NCI-H2029 (cell line): ENCODE measurements at places on chromosomes 1 and 21.

GRCh38 chr1:236508593-236509027 is 15.2 kb upstream of the LGALS8 start:
- no peak for DNase-seq

DNA sequence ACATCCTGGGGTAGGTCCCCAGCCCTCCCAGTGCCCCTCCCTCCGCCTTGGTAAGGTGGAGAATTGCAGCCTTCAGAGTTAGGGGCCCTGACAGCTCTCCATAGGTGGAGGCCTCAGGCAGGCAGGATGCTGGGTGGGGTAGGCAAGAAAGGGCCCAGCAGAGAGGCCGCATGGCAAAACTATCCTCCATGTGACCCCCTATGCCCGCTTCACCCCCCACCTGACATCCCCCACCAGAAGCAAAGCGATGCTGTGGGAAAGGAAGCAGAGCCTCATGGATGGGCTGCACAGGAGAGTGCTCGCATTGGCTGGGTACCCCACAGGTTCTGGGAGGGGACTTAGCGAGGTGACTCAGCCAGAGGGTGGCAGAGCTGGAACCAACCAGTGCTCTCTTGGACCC is 1.6 kb downstream of the S100A9 start:
- DNase-seq, result no peak

DNA sequence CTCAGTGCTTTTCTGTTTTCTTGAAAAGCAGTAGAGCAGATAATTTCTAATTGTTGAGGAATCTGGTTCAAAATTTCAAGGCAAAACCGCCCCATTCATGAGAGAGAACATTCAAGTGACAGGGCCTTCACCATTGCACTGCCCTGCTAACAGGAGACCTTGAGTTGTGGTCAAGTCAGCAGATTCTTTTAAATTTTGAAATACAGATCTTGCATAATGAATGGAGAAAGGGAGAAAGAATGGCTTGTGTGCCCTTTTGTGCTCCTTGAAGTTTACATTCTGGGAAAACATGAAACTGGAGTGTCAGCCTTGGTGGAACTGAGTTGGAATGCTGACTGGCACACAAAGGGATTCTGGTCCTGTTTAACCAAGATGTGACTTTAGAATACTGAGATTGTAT is 164.5 kb upstream of the UBE2U start:
- DNase-seq, result no peak

DNA sequence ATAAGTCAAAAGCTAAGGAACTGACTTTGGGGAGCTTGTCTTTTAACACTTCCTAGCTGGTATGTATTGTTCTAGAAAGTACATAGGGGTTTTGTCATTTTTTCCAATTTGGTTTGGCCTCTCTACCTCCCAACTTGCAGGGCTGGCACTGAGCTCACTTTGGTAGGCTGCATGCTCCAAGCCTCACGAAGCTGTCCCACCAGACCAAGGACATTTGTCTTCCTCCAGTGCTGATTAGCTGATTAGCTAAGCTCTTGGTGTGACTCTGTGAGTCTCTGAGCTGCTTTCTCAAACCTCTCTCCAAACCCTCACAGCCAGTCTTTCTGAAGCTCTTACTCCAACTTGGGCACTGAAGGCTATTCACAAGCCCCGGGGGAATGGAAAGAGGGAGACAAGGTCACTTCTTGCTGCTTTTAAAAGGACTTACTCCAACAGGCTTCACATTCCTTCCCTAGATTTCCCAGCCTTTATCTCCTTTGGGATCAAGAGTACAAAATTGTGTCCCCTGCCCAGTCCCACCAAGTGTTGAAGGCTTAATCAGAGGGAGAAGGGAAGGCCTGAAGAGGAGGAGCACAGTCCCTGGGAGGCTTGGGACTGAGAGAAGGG is 893 bp upstream of the CFAP45 start:
- DNase-seq, result no peak
